HepG2 (cell line): ENCODE measurements at places on chromosomes 4 and X. TPM values are rescaled to one million over a fixed set of nuclear protein-coding genes. Genes with fewer than 3 reads are reported as not detected.

The ADH7 gene
- not detected in 2 replicates for polyA plus RNA-seq

The SLC25A4 gene
- 28.7 and 30.3 TPM in 2 replicates for polyA plus RNA-seq

The ADAMTS3 gene
- polyA plus RNA-seq: not detected in 2 replicates

DNA sequence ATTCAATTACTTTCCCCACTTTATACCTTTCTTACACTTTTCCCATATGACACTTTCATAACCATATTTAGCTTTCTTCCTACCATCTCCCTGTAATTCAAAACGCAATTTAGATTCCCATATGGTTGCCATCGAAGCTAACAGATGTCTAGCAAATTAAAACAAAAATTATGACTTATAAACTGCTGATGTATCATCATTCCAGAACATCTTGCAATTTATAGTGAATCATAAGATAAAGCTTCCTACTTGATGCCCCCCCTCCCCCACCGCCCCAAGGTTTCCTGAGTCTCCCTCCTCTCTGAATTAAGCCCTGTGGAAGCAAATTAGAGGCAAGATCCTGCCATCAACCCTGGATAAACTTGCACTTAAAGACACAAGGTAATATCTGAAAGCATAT is 5.4 kb downstream of the TSPAN5 start:
- DNase-seq: no peak

DNA sequence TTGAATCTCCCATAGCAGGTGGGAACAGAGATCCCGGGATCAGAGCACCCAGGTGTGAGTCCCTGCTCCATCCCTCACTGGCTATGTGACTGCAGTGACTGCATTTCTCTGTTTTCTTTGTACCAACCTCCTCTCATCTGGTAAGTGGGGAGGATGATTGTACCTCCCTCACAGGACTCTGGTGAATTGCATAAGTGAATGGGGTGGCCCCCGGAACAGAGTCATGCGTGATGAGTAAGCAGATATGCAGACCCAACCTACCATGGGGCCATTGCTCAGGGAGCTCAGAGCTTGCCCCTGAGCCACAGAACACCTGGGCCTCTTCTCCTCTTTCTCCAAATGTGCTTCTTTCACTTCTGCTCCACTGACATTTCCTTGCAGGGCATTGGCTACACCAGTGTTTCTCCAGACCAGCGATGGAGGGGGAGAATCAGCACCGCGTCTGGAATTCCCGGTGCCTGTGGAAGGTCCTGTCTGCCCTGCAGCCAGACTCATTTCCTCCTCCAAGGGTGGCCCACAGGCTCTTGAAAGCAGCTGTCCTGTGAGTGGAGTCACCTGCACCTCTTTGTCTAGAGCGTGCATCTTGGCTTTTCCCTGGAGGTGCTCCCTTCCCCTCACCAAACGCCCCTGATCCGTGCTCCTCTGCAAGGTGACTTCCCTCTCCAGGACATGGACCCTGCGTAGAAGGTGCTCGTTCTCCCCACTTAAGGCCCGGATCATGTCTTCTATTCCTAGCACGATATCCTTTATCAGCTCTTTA is 30.0 kb downstream of the C4orf50 start:
- DNase-seq: no peak

DNA sequence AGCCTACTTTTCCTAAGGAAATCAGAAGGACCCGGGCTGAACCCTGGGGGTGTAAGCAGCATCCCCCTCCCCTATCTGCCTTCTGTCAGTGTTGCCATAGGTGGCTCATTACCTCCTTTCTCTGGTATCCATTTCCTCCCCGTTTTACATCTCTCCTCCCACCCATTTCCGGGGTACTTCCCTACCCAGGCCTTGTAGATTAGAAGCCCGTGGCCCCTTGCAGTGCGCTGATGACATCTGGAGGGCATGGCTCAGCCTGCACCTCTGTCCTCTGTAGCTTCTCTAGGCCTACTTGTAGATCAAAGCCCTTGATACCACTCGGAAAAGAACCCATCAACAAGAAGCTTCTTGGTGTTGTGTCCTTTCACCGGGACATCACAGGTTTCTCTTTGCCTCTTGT is 71.8 kb downstream of the NBDY start:
- no peak for DNase-seq

- DNase-seq: peak; percentile 41
Observed at GRCh38 chrX:81121513-81122363, 80.0 kb downstream of the HMGN5 start.

GRCh38 chr4:168486912-168487281 is 6.6 kb upstream of the DDX60L start:
- no peak for DNase-seq

DNA sequence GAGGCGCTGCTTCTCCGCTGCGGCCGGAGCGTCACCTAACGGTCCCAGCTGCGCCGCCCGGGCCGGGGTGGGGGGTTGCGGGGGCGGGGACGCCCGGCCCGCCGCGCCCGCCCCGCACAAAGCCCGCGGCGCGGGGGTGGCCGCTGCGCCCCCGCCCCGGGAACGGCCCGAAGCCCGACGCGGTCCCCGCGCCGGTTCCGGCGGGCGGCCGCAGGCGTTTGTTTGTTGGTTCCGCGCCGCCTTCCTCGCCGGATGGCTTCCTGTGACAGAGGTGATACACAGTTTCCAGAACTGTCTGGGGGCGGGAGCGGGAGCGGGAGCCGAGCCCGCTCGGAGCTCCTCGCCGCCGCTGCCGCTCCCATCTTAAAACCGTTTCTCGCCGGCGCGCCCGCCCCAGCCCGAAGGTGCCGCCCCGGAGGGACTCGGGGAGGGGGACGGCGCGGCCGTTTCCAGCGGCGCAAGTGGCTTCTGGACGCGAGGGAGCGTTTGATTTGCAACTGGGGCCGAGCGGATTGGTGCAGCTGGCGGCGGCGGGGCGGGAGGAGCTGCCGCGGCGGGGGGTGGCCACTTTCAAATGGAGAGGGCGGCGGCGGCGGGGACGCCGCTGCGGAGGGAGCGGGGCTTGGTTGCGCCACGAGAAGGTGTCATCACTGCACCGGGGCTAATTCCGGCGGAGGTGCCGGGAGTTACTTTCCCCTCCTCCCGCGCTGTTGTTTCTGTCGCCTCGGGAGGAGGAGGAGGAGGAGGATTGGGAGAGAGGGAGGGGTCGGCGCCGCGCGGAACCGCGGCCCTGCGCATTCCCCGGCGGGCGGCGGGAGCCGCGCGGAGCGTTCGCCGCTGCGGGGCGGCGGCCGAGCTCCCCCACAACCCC is 2.3 kb downstream of the JADE1 start:
- peak; percentile 84 for DNase-seq

GRCh38 chr4:12791536-12791935 is 692.6 kb downstream of the RAB28 start:
- no peak for DNase-seq

- no peak for DNase-seq
Observed at GRCh38 chrX:83509254-83509801, 1.2 kb downstream of the POU3F4 start.

DNA sequence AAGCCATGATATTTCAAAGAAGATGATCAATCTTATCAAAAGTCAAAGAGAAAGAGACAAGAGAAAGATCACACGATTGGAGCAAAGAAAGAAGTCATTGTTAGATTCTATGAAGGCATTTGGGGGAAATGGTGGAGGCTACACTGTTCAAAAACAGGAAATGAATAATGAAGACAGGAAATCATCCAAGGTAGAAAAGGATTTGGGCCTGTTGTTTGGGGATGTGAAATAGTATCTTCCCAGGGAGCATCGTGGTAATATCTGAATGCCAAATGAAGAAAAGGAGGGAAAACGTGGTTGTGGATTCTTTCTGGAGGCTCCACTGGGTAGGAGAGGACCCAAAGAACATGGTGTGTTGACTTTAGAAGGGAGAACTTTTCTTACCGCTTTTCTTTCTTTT is 482.4 kb downstream of the NLGN4X start:
- no peak for DNase-seq

DNA sequence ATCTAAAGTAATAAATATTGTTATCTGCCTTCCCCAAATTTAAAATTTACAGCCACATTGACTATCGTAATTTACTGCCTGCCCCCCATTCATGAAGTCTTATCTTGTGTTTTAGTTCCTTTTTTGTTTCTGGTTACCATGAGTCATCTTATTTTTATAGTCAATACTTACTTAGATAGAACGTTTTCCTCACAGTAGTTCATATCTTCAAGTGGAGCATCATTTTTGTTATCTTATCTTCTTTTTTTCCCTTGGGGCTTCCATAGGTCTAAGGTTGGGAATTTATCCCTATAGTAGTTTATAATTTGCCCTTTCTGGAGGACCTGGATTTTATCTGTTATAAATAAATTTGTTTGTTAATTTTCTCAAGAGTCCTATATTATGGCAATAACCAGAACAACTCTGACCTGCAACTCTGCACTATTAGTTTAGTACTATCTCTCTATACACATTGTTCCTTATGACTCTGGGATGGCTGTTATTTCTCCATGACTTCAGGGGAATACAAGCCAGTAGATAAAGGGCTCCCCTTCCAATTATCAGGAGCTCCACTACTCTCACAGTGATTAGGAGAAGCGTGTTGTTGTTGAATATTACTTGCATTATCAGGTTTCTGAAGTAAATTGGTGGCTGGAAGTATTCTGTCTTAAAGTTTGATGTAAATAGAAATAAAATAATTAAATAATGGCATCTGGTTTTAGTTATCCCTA is 330.6 kb downstream of the GALNTL6 start:
- no peak for DNase-seq

DNA sequence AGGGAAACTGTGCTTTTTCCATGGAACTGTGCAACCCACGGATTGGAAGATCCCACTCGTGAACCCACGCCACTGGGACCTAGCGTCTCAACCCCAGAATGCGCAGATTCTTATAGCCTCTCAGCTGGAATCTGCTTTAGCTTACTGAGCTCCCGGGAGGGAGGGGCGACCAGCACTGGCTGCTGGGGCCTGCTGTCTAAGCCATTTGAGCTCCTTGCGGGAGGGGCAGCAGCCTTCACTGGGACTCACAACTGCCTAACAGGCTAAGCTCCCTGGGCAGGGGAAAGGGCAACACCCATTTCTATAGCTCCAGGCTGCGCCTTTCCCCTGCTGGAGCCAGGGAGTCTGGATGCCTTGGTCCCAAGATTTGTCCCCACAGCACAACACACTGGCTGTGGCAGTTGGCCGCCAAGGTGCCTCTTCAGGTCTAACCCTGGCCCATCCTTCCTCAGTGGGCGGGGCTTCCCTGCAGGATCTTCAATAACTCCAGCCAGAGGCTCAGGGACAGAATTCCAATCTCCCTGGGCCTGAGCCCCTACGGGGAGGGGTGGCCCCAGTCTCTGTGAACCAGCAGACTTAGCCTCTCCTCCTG is 451.7 kb upstream of the PITX2 start:
- no peak for DNase-seq

DNA sequence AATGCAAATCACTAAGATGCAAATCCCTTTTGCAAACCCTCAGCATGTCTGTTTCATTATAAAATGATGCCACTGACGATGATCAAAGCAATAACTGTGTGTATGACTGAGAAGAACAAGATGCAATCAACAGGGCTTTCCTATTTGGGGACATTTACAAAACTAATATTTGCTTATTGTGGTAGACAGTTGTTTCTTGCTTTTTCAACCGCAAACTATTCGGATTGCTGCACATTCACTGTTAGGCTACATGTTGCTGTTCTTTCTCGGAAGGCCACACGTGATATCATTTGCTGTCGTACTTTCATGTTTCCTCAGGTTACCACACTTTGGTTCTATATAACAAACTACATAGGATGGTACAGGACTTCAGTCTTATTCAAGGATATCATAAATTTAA is 49.8 kb downstream of the NPY5R start:
- no peak for DNase-seq

DNA sequence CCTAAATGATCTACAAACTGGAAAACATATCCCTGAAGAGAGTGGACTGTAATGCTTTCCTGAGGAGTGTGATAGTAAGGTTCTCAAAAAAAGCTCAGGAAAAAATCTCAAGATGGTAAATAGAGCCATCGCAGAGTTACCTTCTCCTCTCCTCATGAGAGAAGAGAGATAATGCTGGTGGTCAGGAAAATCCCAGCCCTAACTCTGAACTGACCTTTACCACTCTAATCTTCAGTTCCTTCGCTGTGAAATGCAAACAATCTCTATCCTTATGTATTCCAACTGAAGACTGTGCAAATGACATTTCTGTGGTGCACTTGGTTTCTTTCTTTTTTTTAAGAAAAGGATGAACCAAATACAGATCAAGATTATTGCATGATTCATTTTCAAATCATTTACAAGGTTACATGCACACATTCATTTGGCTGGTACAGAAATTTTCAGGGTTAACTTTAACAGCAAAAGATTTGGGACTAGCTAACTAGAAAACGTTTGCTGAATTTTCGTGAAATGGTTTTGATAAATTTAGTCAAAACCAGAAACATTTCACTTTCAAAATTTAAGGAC is 8.3 kb downstream of the PPM1K start:
- DNase-seq: no peak

- no peak for DNase-seq
Observed at GRCh38 chrX:42505016-42505415, 272.9 kb downstream of the PPP1R2C start.
